ENCODE measurements at places on chromosomes 6 and 20.
A peak's percentile ranks its signal among the peaks of the same experiment; 100 is the strongest.

DNA sequence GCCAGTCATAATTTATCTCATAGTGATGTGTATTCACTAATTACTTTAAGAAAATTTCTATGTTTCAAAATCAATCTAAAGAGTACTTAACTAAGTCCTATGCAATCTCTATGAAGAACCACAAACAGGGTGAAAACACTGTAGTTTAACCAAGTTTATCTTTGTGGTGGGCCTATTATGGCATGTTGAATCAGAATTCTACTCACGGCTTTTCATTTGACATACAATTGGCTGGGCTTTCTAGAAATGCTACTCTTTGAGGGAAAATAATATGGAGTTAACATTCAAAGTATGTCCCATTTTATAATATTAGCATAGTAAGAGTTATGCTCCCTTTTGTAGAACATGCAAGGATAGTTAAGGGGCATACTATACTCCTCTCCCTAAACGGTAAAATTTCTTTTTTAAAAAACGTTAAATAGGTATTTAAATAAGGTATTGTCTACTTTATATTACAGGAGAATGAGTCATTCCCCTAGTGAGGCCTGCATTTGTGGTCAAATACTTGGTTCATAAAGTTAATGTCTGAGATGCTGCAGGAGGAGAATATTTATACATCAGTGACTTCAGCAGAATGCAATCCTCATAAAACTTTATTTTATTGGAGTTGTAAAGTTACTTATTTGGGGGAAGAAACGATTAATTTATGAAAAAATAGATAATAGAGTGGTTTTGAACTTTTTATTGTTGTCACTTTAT, 1.8 kb downstream of the MOXD1 start:
- no peaks in the 10 kb centered on the region for H3K36me3 ChIP-seq
- no peaks in the 10 kb centered on the region for H3K27me3 ChIP-seq
- H3K27ac ChIP-seq, result no peak overlapping the region
- H3K4me3 ChIP-seq, result no peak overlapping the region
- H3K4me1 ChIP-seq, result no peaks in the 10 kb centered on the region

GRCh38 chr20:51516855-51517254, 25.7 kb downstream of the NFATC2 start:
- H3K4me1 ChIP-seq, result no peaks in the 10 kb centered on the region
- no peak for DNase-seq
- peaks cover 6% of the 10 kb centered on the region for H3K27me3 ChIP-seq

- DNase-seq, result no peak
- H3K27me3 ChIP-seq, result no peaks in the 10 kb centered on the region
- H3K4me1 ChIP-seq, result no peaks in the 10 kb centered on the region
- H3K27ac ChIP-seq, result no peak overlapping the region
- no peak overlapping the region for H3K4me3 ChIP-seq
These were observed 69.1 kb downstream of the RNF217 start for GRCh38 chr6:125031385-125031784.

DNA sequence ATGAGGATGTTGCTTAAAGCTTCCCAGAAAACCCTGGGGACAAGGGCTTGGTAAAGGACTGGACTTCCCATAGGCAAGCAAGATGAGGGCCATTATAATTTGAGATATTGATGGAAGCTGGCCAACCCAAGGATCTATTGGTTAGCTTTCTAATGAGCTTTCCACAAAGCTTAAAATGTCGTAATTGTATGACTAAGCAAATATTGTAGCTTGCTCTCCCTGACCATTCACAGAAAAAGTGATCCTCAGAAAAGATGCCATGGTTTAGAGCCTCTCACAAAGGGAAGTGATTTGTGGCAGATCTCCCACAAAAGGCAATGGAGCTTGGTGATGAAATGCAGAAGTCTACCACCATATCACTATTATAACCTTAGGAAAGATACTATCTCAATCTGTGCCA, 13.6 kb downstream of the IL17F start:
- no peaks in the 10 kb centered on the region for H3K36me3 ChIP-seq
- no peak overlapping the region for H3K4me3 ChIP-seq
- no peak overlapping the region for H3K27ac ChIP-seq
- H3K4me1 ChIP-seq, result peaks cover 14% of the 10 kb centered on the region

DNA sequence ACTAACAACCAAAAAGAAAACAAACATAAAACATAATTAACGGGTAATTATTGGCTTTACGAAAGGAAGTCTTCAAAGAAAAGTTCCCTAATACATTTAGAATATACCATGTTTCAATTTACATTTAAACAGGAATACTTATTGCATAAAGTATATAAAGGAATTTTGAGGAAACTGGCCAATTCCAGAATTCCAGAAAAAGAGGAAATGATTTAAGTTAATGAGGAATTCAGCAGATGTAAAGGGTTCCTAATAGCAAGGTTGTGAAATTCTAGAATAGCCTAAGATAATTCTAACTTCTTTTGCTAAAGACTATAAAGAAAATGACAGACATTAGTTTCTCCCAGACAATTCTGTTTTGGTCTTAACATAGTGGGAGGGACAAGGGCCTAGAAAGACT, 35.0 kb downstream of the DTNBP1 start:
- no peaks in the 10 kb centered on the region for H3K27me3 ChIP-seq
- DNase-seq, result no peak
- no peak overlapping the region for H3K4me3 ChIP-seq
- peaks cover 16% of the 10 kb centered on the region for H3K4me1 ChIP-seq
- H3K27ac ChIP-seq, result no peak overlapping the region
- H3K36me3 ChIP-seq, result peaks cover 23% of the 10 kb centered on the region

DNA sequence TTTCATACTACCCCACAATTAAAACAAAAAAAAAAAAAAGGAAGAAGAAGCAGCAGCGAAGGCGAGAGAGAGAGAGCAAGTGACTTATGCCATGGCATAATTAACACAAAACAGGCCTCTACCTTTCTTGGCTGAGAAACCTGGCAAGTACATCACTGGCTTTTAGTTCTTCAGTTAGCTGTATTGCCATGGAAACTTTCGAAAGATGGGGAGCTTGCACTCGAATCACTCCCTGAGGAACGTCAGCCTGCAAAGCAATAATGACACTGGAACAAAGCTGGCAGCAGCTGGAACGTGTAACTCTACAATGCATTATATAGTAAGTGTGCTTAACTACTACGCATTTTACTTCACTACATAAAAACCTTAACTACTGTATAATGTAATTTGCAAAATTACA, 126.1 kb downstream of the ARHGAP18 start:
- H3K36me3 ChIP-seq, result no peaks in the 10 kb centered on the region
- no peak overlapping the region for H3K27ac ChIP-seq
- DNase-seq, result no peak

DNA sequence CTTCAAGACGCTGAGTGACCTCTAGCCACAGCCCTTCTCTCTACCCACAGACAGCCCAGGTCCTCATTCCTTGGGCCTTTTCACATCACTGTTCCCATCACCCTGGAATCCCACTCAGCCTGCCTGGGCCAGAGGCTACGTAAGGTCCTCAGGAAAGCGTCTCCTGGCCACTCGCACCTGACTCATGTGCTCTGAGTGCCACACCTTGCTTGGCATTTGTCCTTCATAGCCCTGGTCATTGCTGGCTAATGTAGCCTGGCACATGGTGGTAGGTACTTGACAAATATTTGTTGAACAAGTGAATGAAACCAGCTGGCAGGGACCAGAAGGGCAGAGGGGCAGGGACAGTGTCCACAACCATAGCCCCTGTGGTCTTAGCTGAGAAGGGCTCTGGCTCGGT, 50.6 kb upstream of the FANCE start:
- no peaks in the 10 kb centered on the region for H3K36me3 ChIP-seq
- H3K27ac ChIP-seq, result no peak overlapping the region
- H3K27me3 ChIP-seq, result no peaks in the 10 kb centered on the region
- H3K4me3 ChIP-seq, result no peak overlapping the region
- no peak for DNase-seq

GRCh38 chr6:36104836-36105235, 25.5 kb upstream of the MAPK13 start:
- no peaks in the 10 kb centered on the region for H3K27me3 ChIP-seq
- DNase-seq, result no peak
- H3K36me3 ChIP-seq, result peaks cover 71% of the 10 kb centered on the region

DNA sequence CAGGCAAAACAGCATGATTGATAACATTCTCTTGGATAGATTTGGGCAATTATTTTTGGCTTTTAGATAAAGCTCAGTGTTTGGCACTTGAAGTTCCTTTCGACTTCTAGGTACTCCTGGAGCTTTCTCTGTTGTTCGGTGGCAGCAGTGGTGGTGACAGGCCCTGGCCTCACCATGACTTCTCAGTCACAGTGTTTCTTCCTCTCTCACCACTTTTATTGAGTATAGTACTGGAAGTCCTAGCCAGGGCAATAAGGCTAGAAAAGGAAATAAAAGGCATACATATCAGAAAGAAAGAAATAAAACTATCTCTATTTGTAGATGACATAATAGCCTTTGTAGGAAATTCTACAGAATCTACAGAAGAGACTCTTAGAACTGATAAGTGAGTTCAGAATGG, 101.2 kb upstream of the SIRPG start:
- H3K4me3 ChIP-seq, result no peak overlapping the region
- H3K27ac ChIP-seq, result no peak overlapping the region
- H3K27me3 ChIP-seq, result peaks cover 24% of the 10 kb centered on the region
- DNase-seq, result no peak
- no peaks in the 10 kb centered on the region for H3K36me3 ChIP-seq
- no peaks in the 10 kb centered on the region for H3K4me1 ChIP-seq

DNA sequence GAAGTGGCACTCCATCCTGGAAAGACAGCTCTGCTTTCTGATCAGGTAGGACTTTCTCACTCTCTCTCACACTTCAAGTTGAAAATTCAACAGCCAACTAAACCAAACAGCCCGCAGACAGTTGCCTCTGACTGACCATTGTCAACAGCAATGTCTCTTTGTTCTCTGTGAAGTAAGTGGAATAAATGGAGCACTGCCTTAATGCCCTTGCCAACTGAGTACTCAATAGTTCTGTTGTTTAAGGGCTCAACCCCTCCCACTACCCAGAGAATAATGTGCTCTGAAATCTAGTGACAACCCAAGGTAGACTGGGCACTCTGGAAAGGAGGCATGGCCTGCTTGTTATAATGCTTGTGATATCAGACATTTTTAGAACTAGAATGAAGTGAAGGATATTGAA, 16.8 kb upstream of the BCLAF1 start:
- H3K27me3 ChIP-seq, result no peaks in the 10 kb centered on the region
- H3K4me3 ChIP-seq, result no peak overlapping the region
- H3K4me1 ChIP-seq, result no peaks in the 10 kb centered on the region
- DNase-seq, result no peak
- H3K36me3 ChIP-seq, result no peaks in the 10 kb centered on the region
- H3K27ac ChIP-seq, result no peak overlapping the region

- H3K4me3 ChIP-seq, result no peak overlapping the region
- DNase-seq, result peak; percentile 24
- H3K36me3 ChIP-seq, result no peaks in the 10 kb centered on the region
- no peak overlapping the region for H3K27ac ChIP-seq
These were observed 259.1 kb downstream of the HDGFL1 start for GRCh38 chr6:22828179-22829062.

DNA sequence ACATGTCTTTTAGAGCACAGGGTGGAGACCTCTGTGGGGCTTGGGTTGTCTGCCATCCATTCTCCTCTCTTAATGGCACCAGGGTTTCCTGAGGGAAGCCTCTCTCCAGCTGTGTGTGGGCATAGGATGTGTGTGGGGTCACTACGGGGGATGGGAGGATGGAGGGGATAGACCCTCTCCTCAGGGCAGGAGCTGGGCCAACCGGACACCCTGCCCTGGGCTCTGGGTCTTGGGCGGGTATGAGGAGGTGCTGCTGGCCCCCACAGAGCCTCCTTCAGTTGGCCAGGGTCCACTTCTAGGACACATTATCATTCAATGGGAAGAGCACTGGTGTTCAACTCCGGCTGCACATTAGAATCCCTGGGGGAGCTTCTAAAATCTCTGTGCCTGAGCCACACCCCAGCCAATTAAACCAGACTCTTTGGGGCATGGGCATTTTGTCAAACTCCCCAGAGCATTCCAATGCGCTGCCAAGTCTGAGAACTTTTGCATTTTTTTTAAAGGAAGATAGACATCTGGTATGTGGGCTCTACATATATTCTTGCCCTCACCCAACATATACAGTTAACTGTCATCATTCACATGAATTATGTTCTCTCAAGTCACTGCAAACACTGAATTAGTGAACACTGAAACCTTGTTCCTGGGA, 38.5 kb downstream of the TRAM2 start:
- peaks cover 3% of the 10 kb centered on the region for H3K36me3 ChIP-seq
- peak overlapping the region; percentile 89 for H3K27ac ChIP-seq
- no peak overlapping the region for H3K4me3 ChIP-seq
- DNase-seq, result no peak
- peaks cover 73% of the 10 kb centered on the region for H3K4me1 ChIP-seq

DNA sequence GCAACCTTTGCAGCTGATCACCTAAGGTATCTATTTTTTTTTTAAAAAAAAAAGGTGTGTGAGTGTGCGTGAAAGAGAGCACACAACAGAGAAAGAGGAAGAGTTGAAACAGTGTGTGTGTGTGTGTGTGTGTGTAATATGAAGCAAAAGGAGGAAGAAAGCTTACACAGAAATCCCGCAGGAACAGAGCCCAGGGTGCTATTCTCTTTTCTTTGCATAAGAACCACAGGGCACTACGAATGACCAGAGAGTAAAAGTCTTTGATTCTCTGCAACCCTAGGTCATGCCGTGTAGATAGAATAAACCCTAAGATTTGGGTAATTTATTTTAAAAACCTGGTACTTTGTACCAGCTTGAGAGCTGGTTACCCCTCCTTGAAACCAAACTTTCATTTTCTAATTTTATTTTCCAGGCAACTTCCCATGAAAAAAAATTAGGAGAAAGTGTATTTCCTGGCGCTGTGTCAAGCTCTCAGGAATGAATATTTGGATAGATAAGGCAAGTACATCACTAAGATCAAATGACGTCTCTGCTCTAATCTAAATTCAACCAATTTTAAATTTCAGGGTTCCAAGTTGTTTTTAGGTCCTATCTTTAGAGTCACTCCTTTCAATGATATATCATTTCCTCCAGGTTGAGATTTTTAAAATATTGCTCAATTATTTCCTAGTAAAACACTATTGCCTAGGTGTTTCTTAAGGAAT, 47.9 kb upstream of the ID4 start:
- DNase-seq, result no peak
- no peak overlapping the region for H3K27ac ChIP-seq

GRCh38 chr6:5333658-5334057, 72.3 kb downstream of the FARS2 start:
- H3K27me3 ChIP-seq, result no peaks in the 10 kb centered on the region
- DNase-seq, result no peak
- H3K27ac ChIP-seq, result no peak overlapping the region

GRCh38 chr6:326896-327537, 34.7 kb downstream of the DUSP22 start:
- no peak for DNase-seq
- no peak overlapping the region for H3K27ac ChIP-seq
- no peak overlapping the region for H3K4me3 ChIP-seq
